ENCODE measurements at places on chromosomes 13 and 19. TPM values are rescaled to one million over a fixed set of nuclear protein-coding genes. Genes with fewer than 3 reads are reported as not detected.

The C1QTNF9 gene
- not detected for total RNA-seq

The ZNF682 gene
- 1.8 TPM for total RNA-seq

The GADD45B gene
- total RNA-seq, result 22.2 TPM

The ANGPTL4 gene
- 7.4 TPM for total RNA-seq

The SIGLEC11 gene
- not detected for total RNA-seq

The PSG7 gene
- total RNA-seq, result not detected

The TDRD3 gene
- 13.0 TPM for total RNA-seq

The SMIM17 gene
- not detected for total RNA-seq

The CACNG8 gene
- 0.23 TPM for total RNA-seq

The FFAR3 gene
- not detected for total RNA-seq

The BAX gene
- total RNA-seq, result 65.3 TPM

The CGB1 gene
- not detected for total RNA-seq

The CA11 gene
- 1.1 TPM for total RNA-seq

The KLK12 gene
- total RNA-seq, result not detected

The CRX gene
- not detected for total RNA-seq

The ZNF681 gene
- total RNA-seq, result 0.30 TPM

The FGF21 gene
- not detected for total RNA-seq

The NOVA2 gene
- total RNA-seq, result 1.2 TPM

The LGALS4 gene
- total RNA-seq, result not detected

The C19orf38 gene
- 0.15 TPM for total RNA-seq

The CNMD gene
- total RNA-seq, result not detected

The KLK2 gene
- total RNA-seq, result not detected

The GDF15 gene
- total RNA-seq, result 17.9 TPM

The TECR gene
- total RNA-seq, result 28.1 TPM

The CCDC8 gene
- total RNA-seq, result 11.9 TPM

The VRK3 gene
- 17.3 TPM for total RNA-seq

The ELANE gene
- not detected for total RNA-seq

The LHB gene
- not detected for total RNA-seq

The EPSTI1 gene
- total RNA-seq, result 1.1 TPM
